ENCODE measurements at places on chromosomes 3 and 15.

- no peak for DNase-seq
Observed at GRCh38 chr15:67968966-67969365, 85.1 kb upstream of the PIAS1 start.

GRCh38 chr3:137692803-137693431 is 71.2 kb upstream of the SOX14 start:
- no peak for DNase-seq

DNA sequence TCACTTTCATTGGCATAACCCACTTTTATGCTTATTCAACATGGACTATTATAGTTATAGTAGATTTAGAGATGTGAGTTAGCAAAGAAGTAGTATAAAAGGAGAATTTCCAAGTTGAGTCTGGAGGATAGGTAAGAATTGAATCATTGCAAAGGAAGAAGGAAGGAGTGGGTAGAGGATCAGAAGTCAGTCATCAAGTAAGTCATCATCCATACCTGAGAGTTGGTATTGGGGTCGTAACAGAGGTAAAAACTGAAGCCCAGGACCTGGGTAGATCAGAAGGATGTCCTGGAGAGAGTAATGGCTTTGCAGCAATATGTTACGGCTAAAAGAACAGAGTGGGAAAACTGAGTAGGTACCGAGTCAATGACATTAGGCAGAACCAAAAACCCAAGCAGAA is 265.7 kb downstream of the SUCLG2 start:
- DNase-seq: no peak

GRCh38 chr3:112815981-112816380 is 30.7 kb downstream of the CD200R1L start:
- no peak for DNase-seq

GRCh38 chr15:37080261-37080921 is 20.0 kb downstream of the MEIS2 start:
- DNase-seq: no peak

GRCh38 chr15:77753281-77753873 is 120.7 kb upstream of the LINGO1 start:
- no peak for DNase-seq

DNA sequence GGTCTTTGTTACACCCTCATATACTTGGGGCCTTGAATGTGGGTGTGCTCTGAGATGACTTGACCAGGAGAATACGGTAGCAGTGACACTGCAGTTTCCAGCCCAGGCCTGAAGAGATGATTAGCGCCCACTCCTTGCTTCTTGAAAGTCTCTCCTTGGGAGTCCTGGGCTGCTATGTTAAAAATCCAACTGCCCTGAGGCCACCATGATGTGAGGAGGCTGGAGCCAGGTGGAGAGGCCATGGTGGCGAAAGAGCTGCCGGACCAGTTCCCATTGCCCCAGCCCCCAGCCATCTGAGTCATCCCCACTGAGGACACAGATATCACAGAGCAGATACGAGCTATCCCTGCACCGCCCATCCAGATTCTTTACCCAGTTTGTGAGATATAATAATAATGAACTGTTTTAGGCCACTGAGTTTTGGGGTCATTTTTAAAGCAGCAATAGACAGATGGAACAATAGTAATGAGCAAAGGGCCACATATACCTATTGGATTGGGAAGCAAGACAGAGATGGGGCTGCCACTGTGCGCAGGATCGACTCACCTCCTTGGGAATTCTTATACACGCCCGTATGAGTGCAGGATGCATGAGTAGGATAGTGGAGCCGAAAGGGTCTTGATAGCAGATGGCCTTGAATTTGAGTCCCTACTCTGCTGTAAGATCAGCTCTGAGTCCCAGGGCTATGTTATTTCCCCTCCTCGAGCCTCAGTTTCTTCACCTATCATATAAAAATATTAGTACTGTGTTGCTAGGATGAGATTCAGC is 12.1 kb upstream of the GATA2 start:
- no peak for DNase-seq

GRCh38 chr15:20344601-20345400 is 196.8 kb downstream of the GOLGA6L6 start:
- DNase-seq: no peak

DNA sequence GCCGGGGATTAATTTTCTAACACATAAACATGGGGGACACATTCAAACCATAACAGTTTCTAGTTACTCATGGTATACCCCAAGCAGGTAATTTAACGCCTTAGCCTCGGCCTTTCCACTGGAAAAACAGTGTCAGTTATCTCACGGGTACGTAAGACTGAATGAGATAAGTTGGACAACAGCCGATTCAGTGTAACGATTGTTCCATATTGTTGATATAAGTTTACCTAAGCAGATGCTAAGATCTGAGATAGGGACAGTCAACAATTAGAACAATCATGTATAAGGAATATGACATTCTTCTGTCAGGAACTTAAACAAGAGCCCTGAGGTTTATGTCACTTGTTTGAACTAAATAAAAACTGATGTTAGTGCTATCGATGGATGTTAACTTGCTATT is 130.8 kb downstream of the GHSR start:
- no peak for DNase-seq

GRCh38 chr3:108598375-108598774 is 8.9 kb downstream of the DZIP3 start:
- DNase-seq: no peak

- DNase-seq: no peak
Observed at GRCh38 chr3:139505829-139506386, 29.6 kb upstream of the RBP2 start.

DNA sequence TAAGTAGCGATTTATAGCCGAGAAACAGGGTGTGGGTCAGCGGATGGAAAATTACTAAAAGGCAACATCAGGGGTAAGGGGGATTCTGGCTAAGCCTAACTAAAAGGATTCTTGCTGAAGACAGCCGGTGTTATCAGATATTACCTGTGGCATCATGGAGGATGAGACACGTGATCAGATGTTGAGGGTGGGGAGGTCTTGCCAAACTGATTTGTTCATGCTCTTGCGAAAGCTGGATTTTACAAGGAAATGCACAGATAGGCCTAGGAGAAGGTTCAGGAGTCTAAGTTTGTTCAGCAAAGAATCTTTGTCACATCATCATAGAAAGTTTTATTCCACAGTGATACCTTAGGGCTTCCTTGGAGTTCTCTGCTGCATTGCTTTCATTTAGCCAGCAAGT is 396.8 kb upstream of the TBL1XR1 start:
- DNase-seq: no peak
